ENCODE measurements at places on chromosomes 1 and 21. TPM values are rescaled to one million over a fixed set of nuclear protein-coding genes. Genes with fewer than 3 reads are reported as not detected.

The TDRD5 gene
- not detected for total RNA-seq

The CYYR1 gene
- 27.5 TPM for total RNA-seq

The GJA4 gene
- total RNA-seq: 19.1 TPM

DNA sequence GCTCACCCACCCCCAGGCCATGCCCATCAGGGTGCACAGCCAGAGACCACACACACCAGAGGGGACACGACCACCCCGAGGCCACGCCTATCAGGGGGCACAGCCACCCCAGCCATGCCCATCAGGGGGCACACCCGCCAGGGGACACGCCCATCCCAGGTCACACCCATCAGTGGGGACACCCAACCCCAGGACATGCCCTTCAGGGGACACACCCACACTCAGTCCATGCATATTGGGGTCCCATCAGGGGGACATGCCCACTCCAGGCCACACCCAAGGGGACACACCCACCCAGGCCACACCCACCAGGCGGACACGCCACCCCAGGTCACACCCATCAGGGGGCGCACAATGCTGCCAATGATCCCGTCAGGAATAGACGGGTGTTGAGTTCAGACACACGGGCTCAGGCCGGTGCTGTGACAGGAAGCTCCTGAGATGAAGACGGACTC, 20.7 kb downstream of the MCM3AP start:
- DNase-seq: no peak

DNA sequence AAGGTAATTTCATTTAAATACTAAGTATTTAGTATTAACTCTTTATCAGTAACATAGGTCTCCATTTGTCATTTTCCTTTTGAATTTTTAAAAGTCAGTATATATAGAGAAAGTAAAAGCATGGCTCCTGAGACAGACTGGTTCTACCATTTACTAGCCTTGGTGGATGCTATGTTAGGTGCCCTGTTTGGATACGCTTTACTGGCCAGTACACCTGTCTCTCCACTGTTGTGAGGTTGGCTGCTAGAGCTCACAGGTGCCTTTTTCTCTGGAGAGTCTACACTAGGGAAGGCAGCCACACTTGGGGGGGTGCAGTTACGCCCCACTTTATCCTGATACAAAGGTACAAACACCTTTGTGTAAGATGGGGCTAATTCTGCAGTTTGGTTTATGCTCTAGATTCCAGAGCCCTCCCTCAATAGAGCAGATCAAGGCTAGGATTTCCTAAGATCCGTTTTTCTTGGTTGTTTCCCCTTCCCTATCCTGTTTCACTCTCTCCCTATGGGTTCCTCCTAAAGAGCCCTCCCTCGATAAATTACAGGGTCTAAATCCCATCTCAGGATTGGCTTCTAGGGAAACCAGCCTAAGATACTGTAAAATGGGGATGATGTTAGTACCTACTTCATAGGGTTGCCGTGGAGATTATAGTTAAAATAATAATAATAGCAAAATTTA, 5.6 kb upstream of the GPSM2 start:
- DNase-seq: no peak

DNA sequence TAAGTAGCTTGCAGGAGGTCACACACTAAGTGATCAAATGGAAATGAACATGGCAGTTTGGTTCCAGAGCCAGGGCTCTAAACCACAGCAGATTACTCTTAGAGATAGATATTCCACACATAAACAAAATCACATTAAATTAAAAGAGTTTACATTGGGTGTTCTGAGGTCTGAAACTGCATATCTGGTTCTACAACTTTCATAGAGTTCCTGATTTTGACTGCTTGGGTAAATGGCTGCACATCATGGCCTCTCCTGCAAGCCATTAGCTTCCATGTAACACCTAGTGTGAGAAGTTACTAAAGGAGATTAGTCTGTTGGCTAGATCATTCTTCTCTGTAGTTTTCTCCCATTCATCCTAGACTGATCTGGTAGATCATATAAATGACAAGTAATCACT, 12.8 kb upstream of the XCL2 start:
- DNase-seq: no peak

GRCh38 chr1:198520524-198521254, 19.8 kb downstream of the ATP6V1G3 start:
- DNase-seq: no peak

DNA sequence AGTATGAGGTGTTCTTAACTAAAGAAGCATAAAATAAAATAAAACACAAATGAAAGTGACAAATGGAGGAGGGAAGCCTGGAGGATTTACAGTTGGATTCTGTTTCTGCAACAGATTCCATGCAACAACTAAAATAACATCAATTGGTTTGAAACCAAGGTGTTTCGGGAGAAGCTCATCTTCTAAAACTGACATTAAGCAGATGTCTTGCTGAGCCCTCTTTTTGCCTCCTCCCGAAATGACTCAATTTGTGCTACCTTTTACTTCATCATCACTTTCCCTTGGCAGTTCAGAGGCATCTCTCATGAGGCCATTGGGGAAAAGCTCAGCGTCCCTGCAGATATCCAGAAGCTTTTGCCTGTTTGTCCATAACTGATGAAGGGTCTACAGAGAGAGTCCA, 121.6 kb upstream of the ADAR start:
- no peak for DNase-seq

All from left ventricle myocardium superior (tissue), 1 donor.